ENCODE measurements at places on chromosomes 4 and X.

- no peak for DNase-seq
These were observed 39.3 kb downstream of the ATP2B3 start for GRCh38 chrX:153556767-153557166.

- no peak for DNase-seq
These were observed 31.1 kb downstream of the GRID2 start for GRCh38 chr4:92334716-92335350.

- DNase-seq: no peak
These were observed 85.8 kb downstream of the DCLK2 start for GRCh38 chr4:150164055-150164454.

DNA sequence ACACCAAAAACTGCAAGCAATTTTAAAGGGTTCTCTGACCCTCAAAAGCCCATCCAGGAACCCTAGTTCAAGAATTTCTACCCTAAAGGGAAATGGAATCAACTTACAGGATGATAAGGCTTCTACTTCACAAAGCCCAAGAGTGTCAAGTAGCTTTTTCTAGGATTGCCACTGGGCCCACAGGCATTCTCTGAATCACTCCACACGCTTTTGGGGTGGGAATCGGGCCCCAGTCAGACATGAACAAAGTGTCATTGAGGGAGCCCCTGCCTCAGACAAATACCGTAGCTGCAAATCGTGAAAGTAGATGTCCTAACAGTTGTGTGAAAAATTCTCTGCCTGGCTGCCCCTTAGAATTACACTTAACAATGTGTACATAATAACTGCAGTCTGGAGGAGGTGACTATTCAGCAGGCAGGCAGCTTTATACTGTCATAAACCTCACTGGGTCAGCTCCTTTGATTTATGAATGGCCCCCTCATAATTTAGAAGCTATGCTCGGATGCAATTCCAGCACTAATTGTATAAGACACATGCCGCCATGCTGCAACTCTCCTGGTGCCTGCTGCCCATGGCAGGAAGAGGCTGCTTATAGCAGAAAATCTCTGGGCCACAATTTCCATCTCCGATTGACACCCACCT lies 36.7 kb downstream of the CHRDL1 start:
- no peak for DNase-seq

DNA sequence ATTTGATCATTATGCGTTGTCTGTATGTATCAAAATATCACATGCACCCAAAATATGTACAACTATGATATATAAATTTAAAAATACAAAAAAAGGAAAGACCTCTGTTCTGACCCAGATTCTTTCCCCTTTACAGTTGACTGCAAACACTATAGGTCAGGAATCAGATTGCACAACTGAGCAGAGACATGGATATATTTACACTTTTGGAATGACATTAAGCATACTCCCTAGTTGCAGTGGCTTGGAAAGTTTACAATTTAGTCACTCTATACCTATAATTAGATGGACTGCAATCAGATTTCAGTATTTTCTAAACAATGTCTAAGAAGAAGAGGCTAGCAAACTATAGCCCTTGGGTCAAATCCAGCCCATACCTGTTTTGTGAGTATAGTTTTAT lies 98.5 kb upstream of the INPP4B start:
- DNase-seq: no peak

GRCh38 chr4:119498527-119498926 lies 130.1 kb downstream of the PDE5A start:
- DNase-seq: peak; percentile 11

GRCh38 chrX:2627272-2627867 lies 63.7 kb upstream of the CD99 start:
- DNase-seq: peak; percentile 27

DNA sequence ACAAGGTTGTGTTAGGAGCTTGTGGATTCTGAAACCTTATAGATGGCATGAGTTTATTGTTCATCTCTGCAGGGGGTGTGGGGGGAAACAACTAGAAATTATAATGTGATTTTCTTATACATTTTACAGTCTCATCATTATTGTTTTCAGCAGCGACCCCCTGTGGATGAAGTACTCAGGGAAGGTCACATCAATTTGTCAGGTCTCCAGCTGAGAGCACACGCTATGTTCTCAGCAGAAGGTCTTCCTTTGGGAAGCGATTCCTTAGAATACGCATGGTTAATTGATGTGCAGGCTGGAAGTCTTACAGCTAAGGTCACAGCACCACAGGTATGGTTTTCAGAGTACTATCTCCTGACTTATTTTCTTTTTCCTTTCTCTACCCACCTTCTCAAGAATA lies 72.2 kb downstream of the BLTP1 start:
- peak; percentile 9 for DNase-seq

GRCh38 chrX:13902406-13902805 lies 85.5 kb upstream of the GPM6B start:
- no peak for DNase-seq

Data from AG08396 (cell line).